Glutamatergic neuron (in vitro differentiated cells): ENCODE measurements at places on chromosomes 4 and X.

DNA sequence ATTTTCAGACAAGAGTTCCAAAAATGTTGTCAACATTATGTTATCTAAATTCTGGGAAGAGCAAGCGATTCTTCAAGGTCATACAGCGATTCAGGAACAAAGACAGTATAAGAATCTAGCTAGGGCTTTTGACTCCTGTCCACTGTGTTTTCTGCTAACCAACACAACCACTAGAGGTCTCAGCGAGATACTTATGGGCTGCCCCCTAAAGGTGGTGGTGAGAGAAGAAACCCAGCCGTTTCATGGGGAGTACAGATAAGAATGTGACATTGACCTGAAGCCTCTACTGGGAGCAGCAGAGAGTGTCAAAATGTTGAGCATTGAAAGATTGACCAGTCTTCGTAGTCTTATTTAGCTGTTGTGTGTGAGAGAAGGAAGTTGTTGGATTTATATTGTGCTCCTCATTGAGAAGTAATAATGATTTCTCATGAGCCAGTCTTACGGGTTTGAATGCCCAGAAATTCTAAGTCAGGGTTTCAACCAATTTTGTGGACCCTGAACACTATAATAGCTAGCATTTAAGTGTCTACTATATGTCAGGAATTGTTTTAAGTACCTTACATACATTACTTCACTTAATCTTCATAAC is 168.3 kb downstream of the SPRY1 start:
- DNase-seq = peak; percentile 40

DNA sequence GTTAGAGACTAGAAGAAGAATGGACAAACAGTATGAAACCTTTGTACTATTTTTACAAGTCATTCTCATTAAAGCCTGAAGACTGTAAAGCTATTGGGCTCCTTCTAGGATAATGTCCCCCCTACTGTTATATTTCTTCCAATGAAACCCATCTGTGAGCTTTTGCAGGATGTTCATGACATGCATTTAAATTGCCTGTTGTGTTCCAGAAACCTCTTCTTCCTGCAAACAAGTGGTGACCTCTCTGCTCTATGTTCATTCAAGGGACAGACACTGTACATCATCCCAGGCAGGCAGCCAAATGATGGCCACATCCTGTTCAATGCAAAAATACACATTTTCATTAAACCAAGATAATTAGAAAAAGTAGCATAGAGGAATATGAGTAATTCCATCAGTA is 128.0 kb downstream of the C4orf33 start:
- no peak for DNase-seq

DNA sequence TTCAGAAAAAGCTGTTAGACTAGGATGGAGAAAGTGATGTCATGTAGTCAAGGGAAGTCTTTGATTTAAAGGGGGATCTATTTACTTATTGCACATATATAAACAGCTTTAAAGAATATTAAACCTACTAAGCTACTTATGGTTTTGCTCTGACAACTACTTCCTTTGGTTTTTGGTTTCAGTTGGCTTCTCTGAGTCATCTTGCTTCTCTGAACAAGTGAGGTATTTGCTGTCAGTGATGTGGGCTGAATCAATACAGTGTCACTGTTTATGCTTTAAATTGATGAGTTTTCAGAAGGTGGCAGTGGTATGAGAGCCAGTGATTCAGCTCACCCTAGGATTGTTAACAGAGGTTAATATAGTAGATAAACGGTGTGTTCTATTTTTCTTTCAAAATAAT is 75.1 kb downstream of the CEP44 start:
- no peak for DNase-seq

DNA sequence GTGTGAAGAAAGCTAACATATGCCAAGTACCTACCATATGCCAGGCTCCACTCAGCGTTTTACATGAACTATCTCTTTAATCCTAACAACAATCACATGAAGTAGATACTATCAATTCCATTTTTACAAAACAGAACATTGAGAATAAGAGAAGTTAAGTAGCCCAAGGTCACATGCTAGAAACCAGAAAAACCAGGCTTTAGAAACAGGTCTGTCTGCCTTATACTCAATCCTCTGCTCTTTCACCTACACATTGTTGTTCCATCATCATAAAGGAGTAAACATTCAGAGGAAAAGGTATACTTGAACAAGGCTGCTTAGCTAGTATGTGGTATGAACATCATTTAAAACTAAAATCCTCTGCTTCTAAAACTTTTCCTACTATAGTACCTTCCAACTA is 42.1 kb downstream of the WDFY3 start:
- no peak for DNase-seq

DNA sequence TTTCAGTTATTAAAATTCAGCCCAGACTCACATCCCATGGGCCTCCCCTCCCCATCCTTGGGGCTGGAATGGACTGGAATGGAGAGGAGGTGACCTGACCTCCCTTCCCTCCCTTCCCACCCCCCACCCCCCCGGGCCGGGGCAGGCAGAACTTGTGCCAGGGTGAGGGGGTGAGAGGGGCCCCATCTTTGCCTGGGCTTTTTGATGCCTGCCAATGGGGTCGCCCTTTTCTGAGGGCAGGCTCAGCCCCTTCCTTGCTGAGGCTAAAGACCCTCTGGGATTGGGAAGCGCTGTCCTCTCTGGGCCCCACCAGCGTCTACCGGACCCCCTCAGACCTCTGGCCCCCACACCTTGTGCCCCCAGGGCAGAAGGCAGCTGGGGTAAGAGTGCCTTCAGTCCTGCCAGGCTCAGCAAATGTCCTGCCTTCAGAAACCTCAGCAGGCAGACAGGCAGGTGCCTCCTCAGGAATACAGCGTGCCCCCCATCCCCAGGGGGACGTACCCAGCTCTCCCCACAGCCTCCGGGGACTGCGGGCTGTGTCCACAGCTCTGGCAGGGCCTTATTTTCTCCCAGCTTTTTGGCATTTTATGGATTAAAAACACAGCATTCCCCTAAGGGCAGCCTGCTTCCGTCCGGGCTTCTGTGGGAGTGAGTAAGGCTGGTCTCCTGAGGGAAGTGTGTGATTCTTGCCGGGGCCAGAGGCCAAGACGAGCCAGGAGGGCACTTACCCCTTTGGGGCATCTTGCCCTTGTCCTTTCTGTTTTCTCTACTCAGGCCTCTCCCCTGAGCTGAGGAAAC is 12.6 kb upstream of the CCNQ start:
- no peak for DNase-seq

- no peak for DNase-seq
Measured at GRCh38 chr4:84503495-84504437, 4.7 kb upstream of the NKX6-1 start.

GRCh38 chr4:89509708-89510281 is 202.2 kb upstream of the GPRIN3 start:
- no peak for DNase-seq

GRCh38 chr4:67365661-67366245 is 179.6 kb downstream of the CENPC start:
- no peak for DNase-seq

DNA sequence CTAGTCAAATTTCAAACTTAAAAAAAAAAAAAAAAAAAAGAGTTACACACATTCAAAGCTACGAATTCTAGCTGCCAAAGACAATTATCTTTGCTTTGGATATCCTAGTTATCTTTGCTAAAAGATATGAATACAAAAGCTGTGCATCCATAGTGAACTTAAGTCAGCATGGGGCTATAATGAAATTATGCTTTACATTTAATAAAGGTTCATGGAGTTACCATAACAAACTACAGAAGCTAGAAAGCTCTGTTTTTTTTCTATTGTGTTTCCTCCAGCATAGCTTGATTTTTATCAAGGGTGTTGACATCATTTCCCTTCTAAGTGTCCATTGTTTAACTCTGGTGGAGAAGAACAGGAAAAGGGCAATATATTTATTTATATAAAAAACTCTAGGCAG is 234.1 kb downstream of the ANKRD50 start:
- no peak for DNase-seq

GRCh38 chrX:77622233-77622632 is 163.8 kb downstream of the ATRX start:
- DNase-seq = no peak

- no peak for DNase-seq
Measured at GRCh38 chrX:7347465-7347864, 199.5 kb upstream of the PUDP start.

GRCh38 chr4:164096766-164097518 is 602.5 kb downstream of the TMA16 start:
- no peak for DNase-seq

DNA sequence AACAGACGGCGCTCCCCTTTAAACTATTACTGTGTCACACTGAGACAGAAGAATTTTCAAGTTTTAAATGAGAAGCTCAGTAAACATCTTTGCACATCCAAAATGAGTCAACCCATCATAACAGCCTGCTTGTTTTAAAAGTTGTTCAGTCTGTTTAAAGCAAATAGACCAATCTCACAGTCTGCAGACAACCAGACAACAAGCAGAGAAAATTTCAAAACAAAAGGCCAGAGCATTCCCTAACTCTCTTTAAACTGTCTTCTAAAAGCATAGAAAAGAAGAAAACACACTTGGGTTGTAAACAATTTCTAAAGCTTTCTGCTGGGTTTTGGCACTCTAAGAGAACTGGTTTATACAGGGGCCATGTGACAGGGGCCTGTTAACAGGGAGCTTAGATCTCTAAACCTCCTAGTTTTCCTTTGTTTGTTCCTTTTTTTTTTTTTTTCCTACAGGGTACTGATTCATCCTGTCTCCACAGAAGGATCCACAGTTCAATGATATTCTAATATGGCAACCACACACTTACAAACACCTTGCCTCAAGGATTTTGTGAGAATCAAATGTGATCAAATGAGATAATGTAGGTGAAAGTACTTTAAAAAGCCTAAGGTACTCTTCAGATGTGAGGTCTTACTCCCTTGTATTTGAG is 100.8 kb upstream of the MAML3 start:
- no peak for DNase-seq

- DNase-seq = no peak
Measured at GRCh38 chr4:151719956-151720334, 40.9 kb downstream of the GATB start.

DNA sequence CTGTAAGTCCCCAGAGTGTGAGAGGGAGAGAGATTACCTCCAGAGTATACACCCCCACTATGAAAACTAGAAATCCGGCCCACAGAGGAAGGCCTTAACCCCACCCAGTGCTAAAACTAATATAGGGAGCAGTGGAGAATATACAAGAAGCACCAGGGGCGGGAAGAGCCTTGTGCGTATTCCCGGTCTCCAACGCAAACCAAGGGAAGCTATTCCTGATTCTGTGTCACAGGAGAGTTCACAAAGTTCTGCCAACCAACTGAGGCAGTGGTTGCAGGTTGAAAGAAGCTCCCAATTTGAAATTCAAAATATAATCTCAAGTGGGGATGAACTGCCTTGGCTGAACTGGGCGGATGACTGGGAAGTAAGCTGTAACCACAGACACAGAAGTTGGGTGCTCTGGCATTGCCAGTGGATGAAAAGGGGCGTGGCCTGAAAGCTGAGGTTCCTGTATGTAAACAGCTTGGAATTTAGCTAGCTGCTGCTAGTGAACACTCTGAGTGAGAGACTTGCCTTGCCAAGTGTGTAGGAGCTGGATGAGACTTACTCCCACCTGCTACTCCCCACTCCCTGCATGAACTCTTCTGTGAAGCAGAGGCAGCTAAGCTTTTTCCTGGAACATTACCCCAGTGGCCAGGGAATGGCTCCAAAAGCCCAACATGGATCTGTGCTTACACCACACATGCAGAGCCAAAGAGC is 32.7 kb downstream of the ELF2 start:
- no peak for DNase-seq

DNA sequence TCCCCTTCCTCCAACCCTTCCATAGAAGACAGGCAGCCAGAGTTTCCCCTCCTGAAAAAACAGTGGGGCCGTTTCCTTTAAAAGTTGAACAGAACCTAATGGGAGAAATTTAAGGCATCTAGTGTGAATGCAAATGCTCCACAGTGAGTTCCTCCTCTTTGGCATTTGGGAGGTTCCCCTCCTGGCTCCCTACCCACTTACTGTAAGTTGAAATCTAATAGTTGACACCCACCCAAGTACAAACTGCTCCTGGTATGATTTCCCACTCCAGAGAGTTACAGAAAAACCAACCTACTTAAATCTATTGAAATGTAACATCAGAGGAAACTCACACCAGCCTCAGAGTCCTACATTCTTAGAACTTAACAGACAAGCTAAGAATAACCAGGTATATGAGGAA is 17.6 kb downstream of the ENPEP start:
- DNase-seq = no peak
